ENCODE measurements at places on chromosomes 7 and 10. TPM values are rescaled to one million over a fixed set of nuclear protein-coding genes. Genes with fewer than 3 reads are reported as not detected.

Gene CYTH3
- polyA plus RNA-seq: 23.5 TPM

Gene CDC14C
- 0.09 TPM for polyA plus RNA-seq

Gene MSMB
- polyA plus RNA-seq: 1.1 TPM

Gene LAMB1
- 233 TPM for polyA plus RNA-seq

GRCh38 chr7:155763691-155764437 is 48.4 kb downstream of the SHH start:
- DNase-seq: no peak

- DNase-seq: no peak
Measured at GRCh38 chr10:13706604-13707003, 119.8 kb downstream of the PRPF18 start.

DNA sequence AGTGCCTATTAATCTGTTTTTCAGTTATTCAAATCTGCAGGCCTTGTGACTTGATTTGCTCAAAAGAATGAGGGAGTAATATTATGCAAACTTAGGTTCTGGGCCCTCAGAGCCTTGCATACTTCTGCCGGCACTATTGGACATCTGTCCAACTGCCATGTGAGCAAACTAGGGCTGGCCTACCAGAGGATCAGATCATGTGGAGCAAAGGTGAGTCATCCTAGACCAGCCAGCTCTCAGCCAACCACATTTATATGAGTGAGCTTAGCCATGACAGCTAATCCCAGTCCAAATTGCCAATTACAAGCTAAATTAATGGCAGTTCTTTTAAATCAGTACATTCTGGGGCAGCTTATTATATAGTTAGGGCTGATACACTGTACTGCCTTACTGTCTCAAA is 69.6 kb downstream of the SDHAF3 start:
- no peak for DNase-seq

DNA sequence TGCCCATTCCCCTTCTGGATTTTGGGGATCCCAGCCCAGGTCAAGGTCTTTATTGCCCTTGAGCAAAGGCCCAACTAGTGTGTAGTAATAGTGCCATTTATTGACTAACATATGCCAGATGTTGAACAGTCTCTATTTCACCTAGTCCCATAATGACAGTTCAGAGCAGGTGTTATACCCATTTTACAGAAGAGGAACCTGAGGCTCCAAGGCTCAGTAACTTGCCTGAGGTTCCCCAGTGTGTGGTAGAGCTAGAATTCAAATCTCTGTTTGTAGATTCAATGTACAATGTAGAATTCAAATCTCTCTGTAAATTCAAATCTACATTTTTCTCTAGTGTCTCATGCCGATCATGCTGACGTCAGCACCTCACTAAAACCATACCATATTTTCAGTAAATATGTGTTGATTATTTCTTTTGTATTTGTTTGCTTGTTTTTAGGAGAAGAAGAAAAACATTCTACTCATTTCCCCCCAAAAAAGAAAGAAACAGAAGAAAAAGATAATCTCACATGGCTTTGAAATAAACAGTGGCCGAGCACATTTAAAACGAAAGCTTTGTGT is 329.7 kb downstream of the PRPF18 start:
- DNase-seq: no peak

DNA sequence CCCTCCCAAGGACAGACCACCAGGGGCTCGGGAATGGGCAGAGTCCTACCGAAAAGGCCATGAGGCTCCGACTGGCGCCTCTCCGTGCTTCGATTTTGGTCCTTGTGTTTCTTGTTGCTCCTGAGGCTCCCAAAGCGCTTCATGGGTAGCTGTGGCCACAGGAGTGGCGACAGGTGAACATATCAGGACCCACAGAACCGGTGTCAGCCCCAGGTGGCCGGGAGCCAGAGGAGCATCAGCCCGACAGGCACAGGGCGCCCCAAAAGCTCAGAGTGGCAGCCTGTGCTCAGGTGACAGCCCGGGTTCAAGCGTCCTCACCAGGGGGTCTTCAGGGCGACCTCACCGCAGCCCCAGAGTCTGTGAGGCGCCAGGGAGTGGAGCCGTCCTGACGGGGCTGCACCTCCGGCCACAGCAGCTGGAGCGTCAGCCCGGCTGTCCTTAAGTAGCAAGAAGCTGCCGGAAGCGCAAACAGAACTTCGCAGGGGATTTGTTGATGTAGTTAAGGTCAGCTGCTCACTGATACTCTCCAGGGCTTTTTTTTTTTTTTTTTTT is 141.0 kb downstream of the PRKAG2 start:
- DNase-seq: no peak

- DNase-seq: no peak
Measured at GRCh38 chr10:124009231-124010015, 84.0 kb downstream of the CHST15 start.

DNA sequence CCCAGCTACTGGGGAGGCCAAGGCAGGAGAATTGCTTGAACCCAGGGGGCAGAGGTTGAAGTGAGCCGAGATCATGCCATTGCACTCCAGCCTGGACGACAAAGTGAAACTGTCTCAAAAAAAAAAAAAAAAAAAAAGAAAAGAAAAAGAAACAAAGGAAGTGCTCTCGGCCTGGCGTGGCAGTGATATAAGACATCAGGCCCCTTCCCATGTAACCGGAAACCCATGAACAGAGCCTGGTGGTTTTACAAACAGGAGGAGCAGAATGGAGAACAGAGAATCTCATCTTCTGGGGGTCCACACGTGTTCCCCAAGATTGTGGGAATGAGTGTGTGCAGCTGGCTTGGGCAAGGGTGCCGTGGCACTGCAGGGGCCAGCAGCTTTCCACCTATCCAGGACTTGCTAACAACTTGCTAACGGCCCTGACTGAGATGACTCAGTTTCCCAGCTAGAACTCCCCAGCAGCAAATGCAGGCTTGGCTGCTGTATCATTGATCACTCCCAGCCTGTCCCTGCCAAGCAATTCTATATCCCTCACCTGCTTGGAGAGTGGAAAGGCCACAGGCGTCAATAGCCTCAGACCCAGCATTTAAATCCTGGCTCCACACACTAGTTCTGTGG is 103.0 kb downstream of the COL26A1 start:
- DNase-seq: no peak

GRCh38 chr10:29142516-29143314 is 146.2 kb upstream of the LYZL1 start:
- no peak for DNase-seq

GRCh38 chr7:134920026-134920753 is 66.1 kb upstream of the AGBL3 start:
- no peak for DNase-seq
